ENCODE measurements at places on chromosomes 1 and 21.

GRCh38 chr1:244667797-244668196, 14.9 kb downstream of the DESI2 start:
- no peaks in the 10 kb centered on the region for H3K27me3 ChIP-seq
- no peaks in the 10 kb centered on the region for H3K36me3 ChIP-seq
- H3K27ac ChIP-seq: no peak overlapping the region
- DNase-seq: no peak

DNA sequence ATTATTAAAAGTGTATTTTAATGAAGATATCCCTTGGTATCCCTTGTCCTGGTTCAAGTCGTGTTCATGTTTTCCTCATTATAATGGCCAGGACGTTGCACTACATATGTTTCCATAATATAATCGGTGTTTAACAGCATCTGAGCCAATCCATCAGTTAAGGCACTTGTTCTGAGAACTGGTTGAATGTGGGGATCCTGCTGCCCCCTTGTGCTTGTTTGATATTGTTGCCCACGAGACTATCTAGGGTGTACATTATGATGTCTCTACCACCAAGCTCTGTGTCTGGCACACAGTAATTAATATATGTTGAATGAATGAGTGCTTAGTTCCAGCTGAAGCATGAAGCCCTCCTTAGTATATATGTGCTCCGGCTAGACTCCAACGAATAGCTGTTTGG, 193.0 kb downstream of the CACNA1E start:
- H3K4me3 ChIP-seq: no peak overlapping the region
- H3K36me3 ChIP-seq: no peaks in the 10 kb centered on the region
- DNase-seq: peak; percentile 44
- H3K27ac ChIP-seq: no peak overlapping the region

GRCh38 chr1:162823771-162824525, 33.4 kb downstream of the HSD17B7 start:
- H3K27ac ChIP-seq: no peak overlapping the region
- no peaks in the 10 kb centered on the region for H3K27me3 ChIP-seq
- H3K4me1 ChIP-seq: peaks cover 4% of the 10 kb centered on the region
- no peak for DNase-seq
- H3K36me3 ChIP-seq: no peaks in the 10 kb centered on the region
- no peak overlapping the region for H3K4me3 ChIP-seq

- H3K27me3 ChIP-seq: no peaks in the 10 kb centered on the region
- no peak overlapping the region for H3K4me3 ChIP-seq
- no peaks in the 10 kb centered on the region for H3K4me1 ChIP-seq
- H3K36me3 ChIP-seq: no peaks in the 10 kb centered on the region
- no peak overlapping the region for H3K27ac ChIP-seq
These were observed 102.6 kb downstream of the AJAP1 start for GRCh38 chr1:4756851-4757580.

GRCh38 chr21:42101246-42101645, 30.1 kb downstream of the UMODL1 start:
- no peaks in the 10 kb centered on the region for H3K36me3 ChIP-seq
- H3K4me1 ChIP-seq: peaks cover 4% of the 10 kb centered on the region
- H3K27ac ChIP-seq: no peak overlapping the region
- H3K27me3 ChIP-seq: no peaks in the 10 kb centered on the region
- H3K4me3 ChIP-seq: no peak overlapping the region
- DNase-seq: no peak

GRCh38 chr1:82487778-82488177, 687.0 kb downstream of the ADGRL2 start:
- no peak overlapping the region for H3K4me3 ChIP-seq
- DNase-seq: no peak
- H3K27me3 ChIP-seq: no peaks in the 10 kb centered on the region
- no peak overlapping the region for H3K27ac ChIP-seq
- H3K4me1 ChIP-seq: no peaks in the 10 kb centered on the region
- H3K36me3 ChIP-seq: no peaks in the 10 kb centered on the region

- DNase-seq: no peak
- no peaks in the 10 kb centered on the region for H3K36me3 ChIP-seq
- H3K27me3 ChIP-seq: no peaks in the 10 kb centered on the region
- no peak overlapping the region for H3K4me3 ChIP-seq
- no peaks in the 10 kb centered on the region for H3K4me1 ChIP-seq
These were observed 150.8 kb downstream of the MAST2 start for GRCh38 chr1:45953934-45954847.

GRCh38 chr1:2786329-2787162, 14.9 kb downstream of the TTC34 start:
- no peak overlapping the region for H3K27ac ChIP-seq
- DNase-seq: peak; percentile 75
- H3K36me3 ChIP-seq: no peaks in the 10 kb centered on the region
- H3K4me3 ChIP-seq: no peak overlapping the region

GRCh38 chr1:204662530-204662929, 23.0 kb downstream of the LRRN2 start:
- H3K4me3 ChIP-seq: no peak overlapping the region
- no peak overlapping the region for H3K27ac ChIP-seq
- no peaks in the 10 kb centered on the region for H3K4me1 ChIP-seq
- H3K36me3 ChIP-seq: no peaks in the 10 kb centered on the region

- H3K27me3 ChIP-seq: no peaks in the 10 kb centered on the region
- no peaks in the 10 kb centered on the region for H3K36me3 ChIP-seq
- H3K27ac ChIP-seq: no peak overlapping the region
- no peaks in the 10 kb centered on the region for H3K4me1 ChIP-seq
- DNase-seq: no peak
These were observed 54.0 kb upstream of the JUN start for GRCh38 chr1:58837886-58838285.

- H3K36me3 ChIP-seq: no peaks in the 10 kb centered on the region
- H3K4me3 ChIP-seq: no peak overlapping the region
- no peak overlapping the region for H3K27ac ChIP-seq
- H3K4me1 ChIP-seq: no peaks in the 10 kb centered on the region
These were observed 26.9 kb upstream of the LBR start for GRCh38 chr1:225454733-225455132.

- peaks cover 8% of the 10 kb centered on the region for H3K4me1 ChIP-seq
- DNase-seq: no peak
- H3K27me3 ChIP-seq: no peaks in the 10 kb centered on the region
- H3K27ac ChIP-seq: no peak overlapping the region
These were observed 39.8 kb downstream of the RASSF5 start for GRCh38 chr1:206547104-206547503.

GRCh38 chr1:11273595-11274234, 717 bp downstream of the UBIAD1 start:
- H3K27ac ChIP-seq: peak overlapping the region; percentile 77
- H3K4me1 ChIP-seq: peaks cover 34% of the 10 kb centered on the region
- peaks cover 2% of the 10 kb centered on the region for H3K36me3 ChIP-seq
- H3K4me3 ChIP-seq: peak overlapping the region; percentile 51

DNA sequence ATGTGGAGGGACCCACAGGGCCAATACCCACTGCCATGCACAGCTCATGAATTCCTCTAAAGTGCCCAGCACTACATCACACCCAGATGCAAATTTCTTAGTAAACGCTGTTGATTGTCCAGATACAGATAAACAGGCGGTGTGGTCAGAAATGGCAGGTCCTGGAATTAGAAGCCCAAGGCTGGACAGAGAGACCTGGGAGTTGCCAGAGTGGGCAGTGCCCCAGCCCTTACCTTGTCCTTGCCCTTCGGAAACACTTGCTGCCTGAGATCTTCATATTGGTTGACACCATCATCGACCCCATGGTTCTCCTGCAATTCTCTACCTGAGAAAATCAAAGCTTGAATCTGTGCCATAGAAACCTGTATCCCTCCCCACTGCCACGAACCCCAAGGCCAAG, 149.3 kb upstream of the ETV3 start:
- no peak for DNase-seq
- no peaks in the 10 kb centered on the region for H3K36me3 ChIP-seq
- no peaks in the 10 kb centered on the region for H3K4me1 ChIP-seq
- H3K4me3 ChIP-seq: no peak overlapping the region
- H3K27ac ChIP-seq: no peak overlapping the region

- H3K27me3 ChIP-seq: no peaks in the 10 kb centered on the region
- no peak overlapping the region for H3K4me3 ChIP-seq
- no peak for DNase-seq
- no peaks in the 10 kb centered on the region for H3K4me1 ChIP-seq
These were observed 70.6 kb downstream of the TMEM53 start for GRCh38 chr1:44603718-44604117.

DNA sequence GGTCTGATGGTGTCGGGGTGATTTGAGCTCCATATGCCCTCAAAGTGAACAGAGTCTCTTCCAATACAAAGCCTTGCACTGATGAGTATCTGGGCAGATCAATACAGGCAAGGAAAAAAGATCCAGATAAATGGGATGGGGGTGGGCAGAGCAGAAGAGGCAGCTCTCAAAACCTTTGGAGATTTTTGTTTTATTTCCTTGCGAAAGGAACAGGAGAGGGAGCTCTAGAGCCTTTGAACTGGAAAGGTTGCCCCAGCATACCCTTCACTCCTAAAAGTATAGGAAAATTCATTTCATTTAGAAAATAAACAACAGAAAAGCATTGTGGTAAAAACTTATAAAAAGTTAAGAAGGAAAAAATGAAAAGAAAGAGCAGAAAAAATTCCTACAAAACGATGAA, 31.4 kb upstream of the OLIG2 start:
- no peaks in the 10 kb centered on the region for H3K4me1 ChIP-seq

Data from B cell (primary cell).